ENCODE measurements at places on chromosomes 5 and 9.

GRCh38 chr5:127699416-127699815 is 3.8 kb upstream of the CCDC192 start:
- DNase-seq: no peak

DNA sequence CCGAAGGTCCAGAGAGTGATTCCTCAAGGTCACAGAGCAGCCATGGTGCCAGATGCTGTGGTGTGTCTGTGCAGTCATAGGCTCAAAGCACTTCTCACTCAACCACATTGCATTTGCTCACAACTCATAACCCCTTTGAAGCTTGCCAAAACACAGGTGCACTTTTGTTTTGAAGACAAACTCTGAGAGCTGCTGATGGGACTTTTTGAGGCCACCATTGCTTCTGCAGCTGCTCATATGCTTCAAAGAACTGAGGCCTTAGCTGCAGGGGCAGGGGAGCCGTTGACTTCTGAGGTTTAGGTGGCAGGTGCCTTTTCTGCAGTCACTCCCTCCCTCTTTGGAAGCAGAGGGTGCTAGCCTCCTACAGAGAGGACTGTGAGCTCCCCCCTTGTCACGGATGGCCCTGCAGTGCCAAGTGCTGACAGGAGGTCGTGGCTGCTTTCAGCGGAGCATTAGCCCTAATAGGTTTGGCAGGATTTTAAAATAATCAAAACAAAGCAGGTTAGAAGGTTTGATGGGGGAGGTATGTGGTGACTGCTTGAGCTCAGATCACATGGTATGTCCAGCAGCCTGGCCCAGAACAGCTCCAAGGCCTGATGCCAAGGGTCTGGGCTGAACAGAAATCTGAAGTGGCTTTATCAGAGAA is 232.1 kb downstream of the MAN2A1 start:
- peak; percentile 9 for DNase-seq

- no peak for DNase-seq
These were observed 26.1 kb upstream of the IFNK start for GRCh38 chr9:27497883-27498417.

DNA sequence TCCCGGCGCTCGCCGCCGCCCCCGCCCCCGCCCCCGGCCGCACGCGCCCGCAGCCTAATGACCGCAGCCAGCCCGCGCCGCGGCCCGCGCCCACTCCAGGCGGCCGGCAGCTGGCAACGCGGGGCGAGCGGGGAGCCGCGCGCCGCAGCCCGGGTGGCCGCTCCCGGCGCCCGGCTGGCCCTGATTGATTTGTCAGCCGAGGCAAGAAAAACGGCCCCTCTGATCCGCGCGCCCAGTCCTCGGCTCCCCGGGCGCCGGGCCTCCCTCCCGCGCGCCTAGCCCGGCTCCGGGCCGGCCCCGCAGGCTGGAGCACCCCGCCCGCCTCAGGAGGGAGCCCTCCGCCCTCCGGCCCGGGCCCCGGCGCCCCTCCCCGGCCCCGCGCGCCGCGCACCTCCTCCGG is 11.9 kb upstream of the LHX2 start:
- DNase-seq: no peak

DNA sequence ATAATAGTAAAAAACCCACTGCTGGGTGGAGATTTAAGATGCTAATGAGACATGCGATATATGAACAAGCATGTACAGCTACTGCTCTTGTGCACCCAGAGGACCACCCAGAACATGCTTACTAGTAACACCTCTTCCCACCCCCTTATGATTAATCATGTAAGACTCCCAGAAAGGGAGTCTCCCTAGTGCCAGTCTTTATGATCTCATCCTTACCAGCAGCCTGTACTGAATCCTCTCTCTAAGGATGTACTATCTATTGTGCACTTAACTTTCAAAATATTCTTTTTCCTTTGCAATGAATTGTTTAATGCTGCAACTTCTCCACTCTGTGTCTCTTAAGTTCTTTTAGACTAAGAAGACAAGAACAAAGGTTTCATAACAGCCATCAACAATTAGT is 9.1 kb upstream of the MAT2B start:
- no peak for DNase-seq

GRCh38 chr5:82491397-82491796 is 213.2 kb upstream of the RPS23 start:
- no peak for DNase-seq

Data from stimulated activated CD8-positive, alpha-beta memory T cell treated with anti-CD3 and anti-CD28 coated beads, Interleukin-7, amount 100 ng/mL, for 1 hour (primary cell).